ENCODE measurements at places on chromosomes 7 and 10.

GRCh38 chr10:36640626-36641025, 484.8 kb upstream of the ANKRD30A start:
- no peak for DNase-seq

DNA sequence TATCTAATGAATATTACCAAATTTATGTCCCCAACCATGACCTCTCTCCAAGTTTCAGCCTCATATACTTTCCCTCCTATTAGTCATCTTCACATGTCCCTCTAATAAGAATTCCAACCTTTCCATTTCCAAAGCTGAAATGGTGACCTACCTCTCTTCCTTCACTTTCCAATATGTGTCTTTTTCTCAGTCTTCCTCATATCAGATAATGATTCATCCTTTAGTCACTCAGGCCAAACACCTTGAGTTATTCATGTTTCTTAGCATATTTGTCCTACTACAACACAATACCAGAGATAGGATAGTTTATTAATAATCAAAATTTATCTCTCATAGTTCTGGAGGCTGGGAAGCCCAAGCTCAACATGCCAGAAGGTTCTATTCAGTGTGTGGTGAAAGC, 318.5 kb upstream of the ZWINT start:
- DNase-seq: no peak

GRCh38 chr10:25725917-25726716, 207.9 kb upstream of the MYO3A start:
- DNase-seq: peak; percentile 67

DNA sequence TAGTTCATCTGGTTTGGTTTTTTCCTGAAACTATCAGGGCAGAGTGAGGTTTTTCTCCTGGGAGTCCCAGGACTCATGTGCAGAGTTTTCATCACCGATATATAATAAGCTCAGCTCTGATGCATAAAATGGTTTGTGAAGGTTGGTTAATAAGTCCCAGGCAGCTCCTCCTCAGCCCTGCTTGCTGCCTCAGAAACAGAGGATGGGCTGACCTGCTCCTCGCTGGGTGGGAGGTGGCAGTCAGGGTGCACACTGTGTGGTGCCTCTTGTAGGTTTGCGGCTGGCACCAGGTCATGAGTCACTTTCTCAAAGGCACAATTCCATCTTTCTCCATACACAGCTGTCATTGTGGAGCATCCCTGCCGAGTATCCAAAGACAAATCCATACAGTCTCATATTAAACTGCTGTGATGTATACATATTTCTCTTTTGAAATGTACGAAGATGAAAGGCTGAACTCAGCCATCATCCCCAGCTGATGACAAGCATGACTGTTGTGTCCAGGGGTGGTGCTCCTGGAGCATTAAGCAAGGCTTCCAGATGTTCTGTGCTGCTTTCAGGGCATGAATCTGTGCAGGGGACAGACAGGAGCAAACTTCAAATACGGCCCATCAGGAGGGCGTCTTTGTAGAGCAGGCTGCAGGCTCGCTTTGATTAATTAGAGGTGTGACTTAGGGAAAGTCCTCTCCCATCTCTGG, 125.7 kb upstream of the NPS start:
- no peak for DNase-seq

DNA sequence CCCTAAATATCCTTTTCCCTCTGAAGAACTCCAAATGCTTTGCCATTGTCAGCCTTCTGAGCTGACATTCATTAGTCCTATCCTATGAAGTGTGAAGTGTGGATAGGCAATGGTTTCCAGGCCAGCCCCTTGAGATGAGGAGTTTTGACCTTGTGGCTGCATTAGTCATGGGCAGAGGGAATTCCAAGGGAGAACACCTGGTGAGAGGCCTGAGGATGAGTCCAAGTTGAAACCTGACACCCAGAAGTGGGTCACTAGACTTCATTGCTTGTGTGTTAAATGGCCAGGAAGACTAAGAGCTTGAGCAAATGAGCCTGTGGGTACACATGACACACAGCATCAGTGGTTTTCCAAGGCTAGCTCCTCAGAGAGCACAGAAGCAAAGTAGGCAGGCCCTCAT, 260.8 kb downstream of the SKAP2 start:
- no peak for DNase-seq

GRCh38 chr7:32026083-32026425, 44.2 kb downstream of the PDE1C start:
- DNase-seq: no peak

- DNase-seq: no peak
Observed at GRCh38 chr10:46552526-46553237, 3.8 kb downstream of the GPRIN2 start.

DNA sequence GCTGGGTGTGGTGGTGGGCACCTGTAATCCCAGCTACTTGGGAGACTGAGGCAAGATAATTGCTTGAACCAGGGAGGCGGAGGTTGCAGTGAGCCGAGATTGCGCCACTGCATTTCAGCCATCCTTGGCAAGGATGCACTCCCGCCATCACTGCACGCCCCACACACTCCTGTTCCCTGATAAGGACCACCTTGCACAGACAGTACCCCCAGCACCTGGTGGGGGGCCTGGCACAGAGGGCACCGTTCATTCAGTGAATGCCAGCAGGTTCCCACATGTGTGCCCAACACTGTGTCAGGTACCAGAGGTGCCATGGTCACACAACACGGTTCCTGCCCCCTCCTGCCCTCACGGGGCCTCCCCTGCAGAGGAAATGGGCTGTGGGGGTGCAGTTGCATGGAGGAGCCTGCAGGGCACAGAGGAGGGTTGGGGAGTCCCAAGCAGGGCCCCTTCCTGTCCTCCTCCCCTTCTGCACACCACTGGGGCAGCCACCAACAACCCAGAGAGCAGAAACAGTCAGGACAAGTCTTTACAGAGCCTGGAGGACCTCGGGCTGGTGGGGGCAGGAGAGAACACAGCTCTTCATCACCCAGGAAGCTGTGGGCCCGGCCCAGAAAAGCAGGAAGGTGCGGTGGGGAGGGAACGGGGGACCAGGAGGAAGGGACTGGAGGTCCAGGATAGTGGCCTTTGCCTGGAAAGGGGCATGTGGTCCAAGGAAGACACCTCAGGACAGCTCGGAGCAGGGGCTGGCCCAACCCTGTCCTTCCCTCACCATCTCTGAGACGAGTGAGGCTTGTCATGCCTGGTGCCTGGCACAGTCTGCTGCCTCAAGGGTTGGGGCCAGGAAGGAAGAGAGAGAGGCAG, 7.1 kb downstream of the CRYGN start:
- DNase-seq: no peak

DNA sequence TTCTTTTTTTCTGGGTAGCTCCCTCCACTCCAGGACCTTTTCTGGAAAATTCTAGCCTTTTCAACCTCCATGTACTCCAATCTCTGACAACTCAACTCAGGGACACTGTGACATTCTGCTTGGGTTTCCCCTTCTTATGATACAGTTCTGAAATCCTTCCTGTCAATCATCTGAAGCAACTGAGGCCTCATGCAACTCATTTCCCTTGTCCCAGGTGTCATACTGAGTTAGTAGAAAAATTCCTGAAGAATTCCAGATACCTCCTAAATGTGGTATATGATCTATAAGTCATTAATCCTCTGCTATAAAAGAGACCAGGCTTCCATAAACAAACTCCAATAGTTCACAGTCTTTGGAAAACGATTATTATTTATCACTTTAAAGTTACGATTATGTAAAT, 43.0 kb upstream of the MYO3A start:
- no peak for DNase-seq

DNA sequence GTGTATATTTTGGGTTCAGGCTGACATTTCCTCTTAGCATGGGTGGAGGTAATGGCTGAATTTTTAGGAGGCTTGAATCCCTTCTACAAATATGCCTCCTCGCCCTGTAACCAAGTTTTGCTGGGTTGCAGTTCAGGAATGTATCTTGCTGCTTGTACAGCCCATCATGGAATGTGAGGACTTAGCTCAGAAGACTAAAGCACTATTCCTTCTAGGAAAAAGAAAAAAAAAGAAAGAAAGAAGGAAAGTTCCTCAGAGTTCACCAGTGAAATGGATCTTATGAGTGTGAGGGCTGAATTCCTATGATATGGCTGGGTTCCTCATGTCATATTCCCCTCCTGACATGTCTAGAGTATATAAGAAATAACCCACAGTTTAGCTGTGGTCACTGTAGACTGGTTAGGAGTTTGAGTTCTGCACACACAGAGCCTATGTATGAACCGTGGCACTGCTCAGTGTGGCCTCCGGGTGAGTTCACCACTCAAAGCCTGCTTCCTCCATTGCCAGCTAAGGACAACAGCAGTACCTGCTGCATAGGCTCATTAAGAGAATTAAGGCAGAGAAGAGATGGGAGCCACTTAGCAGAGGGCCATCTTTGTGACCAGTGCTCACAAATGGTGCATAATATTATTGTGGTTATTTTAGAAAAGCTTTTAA, 114.0 kb downstream of the TACC2 start:
- no peak for DNase-seq

DNA sequence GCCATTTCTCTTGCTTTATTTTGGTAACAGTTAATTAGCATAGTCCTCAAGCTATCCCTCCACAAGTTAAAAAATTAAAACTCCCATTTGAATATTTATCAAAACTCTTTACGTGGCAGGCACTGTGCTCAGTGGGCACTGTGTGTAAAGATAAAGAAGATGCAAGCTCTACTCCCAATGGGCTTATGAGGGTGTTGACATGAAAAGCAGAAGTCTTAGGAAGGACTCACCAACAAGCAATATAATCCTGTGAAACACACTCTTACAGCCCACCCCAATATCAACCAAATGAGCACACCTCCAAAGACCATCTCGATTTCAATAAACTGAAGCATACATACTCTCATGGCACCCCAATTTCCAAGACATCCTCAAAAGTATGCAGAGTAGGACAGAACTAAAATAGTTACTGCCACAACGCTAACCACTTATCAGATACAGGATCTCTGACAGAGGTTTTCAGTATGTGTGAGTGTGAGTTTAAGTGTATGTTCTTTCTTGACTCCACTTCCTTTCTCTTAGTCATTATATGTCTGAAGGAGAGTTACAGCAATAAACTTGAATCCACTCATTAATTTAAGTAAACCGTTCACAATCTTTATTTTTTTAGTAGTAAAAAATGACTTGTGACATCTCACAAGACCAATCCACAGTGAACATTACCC, 120.0 kb downstream of the PDE1C start:
- no peak for DNase-seq

- DNase-seq: no peak
Observed at GRCh38 chr7:22980422-22980821, 33.5 kb downstream of the HYCC1 start.

- DNase-seq: no peak
Observed at GRCh38 chr7:148156233-148156632, 434.3 kb upstream of the C7orf33 start.

DNA sequence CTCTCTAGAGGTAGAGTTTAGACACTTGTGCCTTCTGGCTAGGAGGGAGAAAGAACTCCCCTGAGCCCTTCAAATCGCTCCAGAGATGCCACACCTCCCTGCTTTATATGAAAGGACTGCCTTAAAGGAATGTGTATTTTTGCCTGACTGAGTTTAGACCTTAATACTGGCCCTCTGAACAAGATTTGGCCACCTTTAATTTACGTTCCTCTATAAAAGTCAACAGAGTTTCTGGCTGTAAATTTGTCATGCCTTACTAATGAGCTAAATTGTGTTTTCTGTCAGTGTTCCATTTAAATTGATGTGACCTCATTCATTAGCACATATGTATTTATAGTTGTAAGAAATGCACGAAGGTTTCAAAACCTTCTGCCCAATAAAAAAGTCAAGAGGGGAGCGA, 48.0 kb downstream of the SEMA3C start:
- DNase-seq: no peak

GRCh38 chr10:131641231-131641630, 259.6 kb upstream of the PPP2R2D start:
- no peak for DNase-seq

GRCh38 chr10:77031531-77032187, 605.9 kb downstream of the KCNMA1 start:
- DNase-seq: no peak
